GOT3 (cell line): ENCODE measurements at places on chromosomes 7 and 10.

GRCh38 chr10:108147346-108147745 lies 982.8 kb upstream of the SORCS1 start:
- no peak for DNase-seq

GRCh38 chr10:786633-787474 lies 97.4 kb upstream of the DIP2C start:
- no peak for DNase-seq

DNA sequence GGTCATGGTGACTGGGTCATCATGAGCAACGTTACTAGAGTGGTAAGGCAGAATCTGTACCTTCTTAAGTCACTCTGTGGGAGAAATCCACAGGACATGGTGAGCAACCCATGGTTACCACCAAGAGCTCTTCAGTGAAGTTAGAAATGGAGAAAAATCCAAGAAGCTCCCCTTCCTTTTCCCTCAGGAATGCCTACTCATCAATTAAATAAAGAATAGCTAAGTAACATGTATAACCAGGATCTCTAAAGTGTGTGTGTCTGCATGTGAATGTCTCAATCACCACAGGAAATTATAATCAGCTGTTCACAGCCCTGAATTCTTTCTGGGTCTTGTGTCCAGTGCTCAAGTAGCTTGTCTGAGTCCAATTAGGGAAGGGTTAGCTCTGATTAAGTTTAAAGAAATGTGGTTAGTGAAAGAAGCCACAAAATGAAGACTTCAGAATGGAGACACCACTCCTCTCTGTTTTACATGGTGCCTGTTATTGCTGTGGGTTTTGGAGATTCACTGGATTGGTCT lies 73.2 kb downstream of the SEM1 start:
- no peak for DNase-seq

DNA sequence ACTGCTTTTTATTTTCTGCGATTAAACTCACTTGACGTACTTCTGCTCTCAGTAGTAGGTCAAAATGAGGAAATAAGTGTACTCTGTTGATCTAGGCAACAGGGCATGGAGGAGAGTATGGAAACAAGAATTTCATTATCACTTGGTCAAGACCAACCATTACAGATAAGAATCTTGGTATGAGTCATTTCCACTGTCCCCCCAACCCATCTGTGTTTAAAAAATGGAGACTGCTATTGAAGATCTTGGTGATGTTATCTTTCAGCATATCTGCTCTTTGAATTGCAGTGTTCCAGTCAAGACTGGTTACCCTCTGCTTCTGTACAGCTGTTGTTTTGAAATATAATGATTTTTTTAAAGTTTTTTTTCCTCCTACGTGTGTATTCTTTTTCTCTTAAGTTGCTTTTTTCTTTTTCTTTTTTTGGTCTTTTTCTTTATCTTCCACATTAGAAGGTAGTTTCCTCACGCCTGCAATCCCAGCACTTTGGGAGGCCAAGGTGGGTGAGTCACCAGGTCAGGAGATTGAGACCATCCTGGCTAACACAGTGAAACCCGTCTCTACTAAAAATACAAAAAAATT lies 11.7 kb downstream of the STAM start:
- no peak for DNase-seq

GRCh38 chr10:132980426-132981172 lies 38.2 kb upstream of the CFAP46 start:
- no peak for DNase-seq

DNA sequence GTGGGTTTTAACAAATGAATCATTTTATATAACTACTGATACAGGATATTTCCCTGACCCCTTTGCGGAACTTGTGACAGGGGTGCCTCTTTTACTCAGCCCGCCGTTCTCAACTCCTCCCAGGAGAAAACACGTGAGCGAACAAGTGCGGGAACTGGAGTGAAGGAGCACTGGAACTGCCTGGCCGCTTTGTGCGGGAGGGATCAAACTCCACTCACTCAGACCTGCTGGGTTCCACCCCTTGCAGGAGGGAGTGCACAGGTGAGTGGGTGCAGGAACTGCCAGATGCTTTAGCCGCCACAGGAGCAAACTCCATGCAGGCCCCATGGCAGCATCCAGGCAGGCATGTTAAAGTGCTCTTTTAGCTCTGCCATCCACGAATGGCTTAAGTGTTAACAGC lies 513.4 kb upstream of the GRM3 start:
- no peak for DNase-seq

DNA sequence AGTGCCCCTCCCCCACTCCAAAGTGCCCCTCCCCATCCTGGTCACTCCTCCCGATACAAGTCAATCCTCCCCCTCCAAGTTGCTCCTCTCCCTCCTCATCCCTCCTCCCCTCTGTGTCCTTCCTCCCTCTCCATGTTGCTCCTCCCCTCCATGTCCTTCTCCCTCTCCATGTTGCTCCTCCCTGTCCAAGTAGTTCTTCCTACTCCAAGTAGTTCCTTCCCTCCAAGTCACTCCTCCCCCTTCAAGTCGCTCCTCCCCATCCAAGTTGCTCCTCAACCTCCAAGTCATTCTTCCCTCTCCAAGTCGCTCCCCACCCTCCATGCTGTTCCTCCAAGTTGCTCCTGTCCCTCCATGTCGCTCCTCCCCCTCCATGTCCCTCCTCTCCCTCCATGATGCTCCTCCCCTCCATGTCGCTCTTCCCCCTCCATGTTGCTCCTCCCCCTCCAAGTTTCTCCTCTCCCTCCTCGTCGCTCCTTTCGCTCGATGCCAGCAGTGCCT lies 8.6 kb upstream of the WBP1L start:
- DNase-seq: no peak

- DNase-seq: no peak
Measured at GRCh38 chr10:30832749-30833627, 198.7 kb downstream of the ZNF438 start.

- DNase-seq: no peak
Measured at GRCh38 chr7:52727632-52728031, 307.8 kb upstream of the POM121L12 start.

- no peak for DNase-seq
Measured at GRCh38 chr7:37193775-37194135, 254.9 kb downstream of the ELMO1 start.

DNA sequence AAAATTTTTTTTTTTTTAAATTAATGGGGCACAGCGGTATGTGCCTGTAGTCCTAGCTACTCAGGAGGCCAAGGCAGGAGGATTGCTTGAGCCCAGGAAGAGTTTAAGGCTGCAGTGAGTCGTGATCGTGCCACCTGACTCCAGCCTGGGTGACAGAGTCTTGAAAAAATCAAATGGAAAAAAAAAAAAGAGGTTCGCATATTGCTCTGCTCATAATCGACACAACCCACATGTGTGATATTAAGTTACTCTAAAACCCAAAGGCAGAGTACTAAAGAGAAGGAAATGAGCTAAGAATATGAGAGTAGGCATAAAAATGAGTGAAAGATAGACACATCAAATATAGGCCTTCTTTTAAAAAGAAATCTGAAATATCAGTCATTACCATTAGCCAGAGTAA lies 66.3 kb downstream of the IGF2BP3 start:
- DNase-seq: no peak

DNA sequence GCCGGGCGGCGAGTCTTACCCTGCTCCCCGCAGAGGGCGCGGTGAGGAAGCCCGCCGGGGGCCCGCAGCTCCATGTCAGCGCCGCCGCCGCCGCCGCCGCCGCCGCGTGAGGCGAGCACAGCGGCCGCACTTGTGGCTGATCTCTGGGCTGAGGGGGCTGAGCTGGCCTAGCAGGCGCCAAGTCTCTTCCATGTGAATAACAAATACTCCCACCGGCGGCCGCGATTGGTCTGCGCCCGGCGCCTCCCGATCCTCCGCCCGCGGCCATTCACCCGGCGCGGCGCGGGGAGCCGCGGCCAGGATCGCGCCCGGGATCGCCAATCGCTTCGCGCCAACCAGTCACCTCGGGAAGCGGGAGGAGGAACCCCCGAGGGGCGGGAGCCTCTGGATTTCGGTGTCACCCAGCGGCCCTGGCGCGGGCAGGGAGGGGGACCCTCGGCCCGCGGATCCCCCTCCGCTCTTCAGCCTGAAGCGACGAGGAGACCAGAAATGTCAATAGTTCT lies at the start of gene GRM8:
Gene GRM8, minus strand, starts transcription at position 164 of the 503 bp plus-strand sequence.
- no peak for DNase-seq

DNA sequence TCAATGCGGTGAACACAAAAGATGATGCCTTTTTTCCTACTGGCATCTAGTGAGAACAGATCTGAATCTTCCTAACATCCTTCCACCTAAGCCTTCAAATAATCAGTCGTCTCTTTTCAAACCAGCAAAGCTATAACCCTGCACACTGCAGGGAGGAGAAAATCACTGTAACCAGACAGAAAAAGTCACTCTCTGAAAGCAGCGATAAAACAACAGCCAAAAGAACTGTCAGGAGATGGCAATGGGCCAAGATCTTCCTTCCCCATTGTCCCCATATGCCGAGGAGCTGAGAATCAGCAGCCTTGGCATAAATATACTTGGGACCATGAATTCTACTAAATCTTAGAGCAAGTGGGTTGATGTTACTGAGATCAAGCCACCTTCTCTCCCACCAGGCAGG lies 13.1 kb downstream of the FZD9 start:
- no peak for DNase-seq

DNA sequence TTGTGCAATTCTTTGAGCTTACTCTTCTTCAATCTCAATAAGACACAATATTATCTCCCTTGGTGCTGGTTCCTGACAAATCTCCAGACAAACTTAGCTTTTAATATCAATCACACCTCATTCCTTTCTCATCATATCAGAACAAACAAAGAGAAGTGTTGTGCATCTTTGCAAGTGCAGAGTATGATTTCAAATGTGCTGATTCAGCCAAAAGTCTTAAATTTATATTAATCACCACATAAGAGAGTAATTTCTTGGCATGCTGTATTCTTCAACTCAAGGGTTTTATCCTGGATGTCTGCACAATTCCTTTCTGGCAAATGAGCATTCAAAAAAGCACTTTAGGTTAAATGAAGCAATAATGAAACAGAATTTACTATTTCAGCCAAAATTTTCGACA lies 877.8 kb downstream of the ANKRD7 start:
- no peak for DNase-seq

GRCh38 chr10:89513206-89513605 lies 22.2 kb downstream of the SLC16A12 start:
- no peak for DNase-seq

DNA sequence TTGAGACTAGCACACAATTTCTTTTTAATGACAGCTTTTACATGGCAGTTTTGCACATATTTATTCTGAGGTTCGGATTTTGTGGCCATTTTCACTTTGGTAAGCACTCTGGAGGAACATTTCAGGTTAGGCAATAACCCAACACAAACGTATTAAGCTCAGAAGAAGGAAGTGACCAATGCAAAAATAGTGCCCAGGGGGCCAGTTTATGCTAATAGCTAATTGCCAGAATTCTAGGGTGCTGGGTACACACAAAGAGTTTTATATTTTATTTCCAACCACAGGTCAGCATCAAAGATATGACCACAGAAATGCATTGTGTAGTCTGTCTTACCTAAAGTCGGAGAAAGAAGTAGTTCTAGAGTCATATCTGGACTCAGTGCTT lies 8.4 kb upstream of the AGR2 start:
- no peak for DNase-seq

GRCh38 chr10:126156012-126156411 lies 232.3 kb downstream of the ADAM12 start:
- no peak for DNase-seq

- no peak for DNase-seq
Measured at GRCh38 chr7:139937715-139938114, 108.7 kb downstream of the TBXAS1 start.

GRCh38 chr7:12729112-12729511 lies 41.7 kb downstream of the ARL4A start:
- DNase-seq: no peak

DNA sequence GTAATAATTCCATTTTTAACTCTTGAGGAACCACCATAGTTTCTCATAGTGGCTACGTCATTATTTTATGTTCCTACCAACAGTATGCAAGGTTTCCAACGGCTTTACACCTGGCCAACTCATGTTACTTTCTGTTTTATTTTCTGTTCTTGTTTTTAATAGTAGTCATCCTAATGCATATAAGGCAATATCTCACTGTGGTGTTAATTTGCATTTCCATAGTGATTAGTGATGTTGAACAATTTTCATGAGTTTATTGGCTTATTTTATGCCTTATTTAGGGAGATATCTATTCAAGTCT lies 465.5 kb upstream of the KLF6 start:
- DNase-seq: no peak

DNA sequence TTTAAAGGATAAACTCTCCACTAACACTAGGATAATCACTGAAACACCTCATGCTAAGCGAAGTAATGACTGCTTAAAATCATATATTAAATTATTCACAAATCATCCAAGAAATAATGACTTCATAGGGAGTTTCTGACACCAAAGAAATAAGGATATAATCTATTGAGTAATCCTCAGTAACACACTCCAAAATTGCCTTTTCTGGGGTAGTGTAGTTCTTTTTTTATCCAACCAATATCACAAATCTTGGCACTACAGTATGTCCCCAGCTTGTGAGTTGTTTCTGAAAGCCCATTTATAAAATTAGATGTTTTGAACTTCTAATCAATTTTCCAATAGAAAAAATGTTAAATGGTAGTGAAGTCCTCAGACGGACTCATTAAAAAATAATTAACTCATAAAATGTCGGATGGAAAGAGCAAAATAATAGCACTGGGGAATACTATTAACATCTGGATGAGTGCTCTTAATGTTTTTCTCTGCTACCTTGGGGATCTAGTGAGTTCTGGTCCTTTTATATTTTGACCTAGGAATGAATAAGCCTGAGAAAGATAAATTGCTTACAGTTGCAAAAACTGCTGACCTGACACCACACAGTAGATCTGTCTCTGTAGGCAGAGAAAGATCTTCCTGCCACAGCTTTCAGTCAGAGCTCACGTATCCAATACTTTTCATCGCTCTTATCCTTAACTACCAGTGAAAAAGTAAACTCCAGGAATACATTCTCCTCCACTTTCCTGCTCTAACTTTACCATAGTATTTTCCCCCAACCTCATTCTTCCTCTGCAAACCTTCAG lies 618.5 kb upstream of the ANKRD30A start:
- DNase-seq: no peak

DNA sequence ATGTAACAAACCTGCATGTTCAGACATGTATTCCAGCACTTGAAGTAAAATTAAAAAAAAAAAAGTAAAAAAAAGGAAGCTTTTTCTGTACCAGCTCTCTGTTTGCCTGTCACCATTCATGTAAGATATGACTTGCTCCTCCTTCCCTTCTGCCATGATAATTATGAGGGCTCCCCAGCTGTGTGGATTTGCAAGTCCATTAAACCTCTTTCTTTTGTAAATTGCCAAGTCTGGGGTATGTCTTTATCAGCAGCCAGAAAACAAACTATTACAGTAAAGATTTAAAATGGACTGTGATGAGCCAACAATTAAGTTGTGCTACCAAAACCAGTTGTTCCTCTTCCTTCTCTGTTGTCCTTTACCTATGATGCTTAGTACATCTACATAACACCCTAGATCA lies 619.6 kb downstream of the ARL4A start:
- DNase-seq: no peak

- DNase-seq: no peak
Measured at GRCh38 chr7:147492606-147493005, 1098.0 kb upstream of the C7orf33 start.
